SHP77 (cell line): ENCODE measurements at places on chromosomes 1 and 21.

- peak; percentile 22 for DNase-seq
Observed at GRCh38 chr21:44800971-44801467, 601 bp downstream of the UBE2G2 start.

DNA sequence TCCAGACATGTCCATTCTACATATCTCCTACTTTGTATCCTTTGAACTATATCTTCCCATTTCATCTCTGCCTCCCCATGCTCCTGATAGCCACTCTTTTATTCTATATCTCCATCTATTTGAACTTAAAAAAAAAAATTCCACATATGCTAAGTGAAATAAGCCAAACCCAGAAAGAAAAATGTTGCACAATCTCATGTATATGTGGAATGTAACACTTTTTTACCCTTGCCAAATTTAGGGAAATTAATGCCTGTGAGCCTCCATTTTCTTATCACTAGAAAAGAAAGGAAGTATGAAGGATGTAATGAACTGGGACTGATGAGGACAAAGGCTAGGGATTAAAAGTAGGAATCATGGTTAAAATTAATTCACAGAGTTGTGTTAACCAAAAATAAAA lies 53.5 kb downstream of the RGS13 start:
- no peak for DNase-seq

DNA sequence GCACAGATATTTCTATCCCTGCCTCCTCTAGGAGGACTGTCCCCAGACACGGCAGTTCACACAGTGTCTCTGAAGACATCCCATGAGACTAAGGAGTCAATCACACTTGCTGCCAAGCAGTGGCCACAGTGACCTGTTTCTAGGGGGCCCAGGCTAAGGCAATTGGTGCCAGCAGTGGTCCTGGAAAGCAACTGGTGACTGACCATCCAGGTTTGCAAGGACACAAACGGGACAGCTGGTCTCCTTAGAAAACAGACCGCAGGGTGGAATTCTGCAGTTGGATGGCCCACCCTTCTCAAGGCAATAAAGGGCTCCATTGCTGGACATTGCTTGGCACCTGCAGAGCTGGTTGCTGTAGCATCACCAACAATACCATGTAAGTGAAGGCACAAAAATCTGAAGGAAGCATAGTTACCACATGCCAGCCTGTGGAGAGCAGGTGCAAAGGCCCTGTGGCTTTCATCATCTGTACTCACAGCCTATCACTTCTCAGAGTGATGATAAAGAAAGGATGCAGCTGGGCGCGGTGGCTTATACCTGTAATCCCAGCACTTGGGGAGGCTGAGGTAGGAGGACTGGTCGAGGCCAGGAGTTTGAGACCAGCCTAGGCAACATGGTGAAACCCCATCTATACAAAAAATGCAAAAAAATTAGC lies 81.5 kb downstream of the STUM start:
- DNase-seq = no peak

- DNase-seq = no peak
Observed at GRCh38 chr1:227764019-227764391, 28.8 kb downstream of the SNAP47 start.

DNA sequence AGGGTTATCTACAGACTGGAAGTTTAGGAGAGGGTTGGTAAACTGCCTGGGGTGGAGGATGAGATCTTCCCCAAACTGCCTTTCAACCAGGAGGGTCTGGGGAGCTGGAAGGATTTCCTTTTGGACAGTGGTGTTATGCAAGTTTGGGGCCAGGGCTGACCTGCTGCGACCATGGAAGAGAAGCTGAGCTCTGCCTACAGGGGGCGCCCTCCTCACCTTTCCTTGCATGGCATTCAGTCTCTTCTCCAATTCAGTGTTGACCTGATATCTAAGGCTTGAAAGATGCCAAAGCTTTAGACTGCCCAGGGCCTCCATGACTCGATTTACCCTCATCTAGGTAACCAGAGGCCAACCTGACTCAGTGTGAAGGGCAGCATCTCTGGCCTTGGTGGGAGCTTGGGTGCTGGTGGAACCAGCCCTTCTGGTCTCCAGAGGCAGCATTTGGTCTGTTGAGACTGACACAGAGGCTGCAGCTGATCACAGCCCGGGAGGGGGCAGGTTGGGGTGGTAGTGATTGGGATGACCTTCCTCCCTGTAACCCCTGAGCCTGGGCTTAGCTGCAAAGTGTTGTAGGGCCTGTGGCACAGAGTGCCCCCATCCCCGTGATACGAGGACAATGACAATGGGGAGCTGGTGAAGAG lies 170.0 kb downstream of the GRIK3 start:
- no peak for DNase-seq

DNA sequence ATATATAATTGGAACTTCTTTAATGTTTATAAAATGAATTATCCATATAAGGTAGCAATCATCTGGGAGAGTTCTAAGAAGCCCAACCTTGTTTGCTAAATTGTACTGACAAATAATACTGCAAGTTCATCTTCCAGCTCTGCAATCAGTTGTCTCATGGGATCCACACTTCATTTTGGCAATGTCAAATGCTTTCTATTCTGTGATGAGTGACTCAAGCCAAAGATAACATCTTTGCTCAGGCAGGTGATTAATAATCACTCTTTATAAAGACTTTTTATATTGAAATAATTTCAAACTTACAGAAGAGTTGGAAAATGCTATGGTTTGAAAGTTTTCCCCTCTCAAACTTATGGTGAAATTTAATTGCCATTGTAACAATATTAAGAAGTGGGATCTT lies 67.2 kb downstream of the SLC44A5 start:
- DNase-seq = no peak

- DNase-seq = no peak
Observed at GRCh38 chr1:22317920-22318243, 133.8 kb upstream of the ZBTB40 start.

GRCh38 chr1:22567197-22567596 lies 3.9 kb downstream of the EPHA8 start:
- no peak for DNase-seq

DNA sequence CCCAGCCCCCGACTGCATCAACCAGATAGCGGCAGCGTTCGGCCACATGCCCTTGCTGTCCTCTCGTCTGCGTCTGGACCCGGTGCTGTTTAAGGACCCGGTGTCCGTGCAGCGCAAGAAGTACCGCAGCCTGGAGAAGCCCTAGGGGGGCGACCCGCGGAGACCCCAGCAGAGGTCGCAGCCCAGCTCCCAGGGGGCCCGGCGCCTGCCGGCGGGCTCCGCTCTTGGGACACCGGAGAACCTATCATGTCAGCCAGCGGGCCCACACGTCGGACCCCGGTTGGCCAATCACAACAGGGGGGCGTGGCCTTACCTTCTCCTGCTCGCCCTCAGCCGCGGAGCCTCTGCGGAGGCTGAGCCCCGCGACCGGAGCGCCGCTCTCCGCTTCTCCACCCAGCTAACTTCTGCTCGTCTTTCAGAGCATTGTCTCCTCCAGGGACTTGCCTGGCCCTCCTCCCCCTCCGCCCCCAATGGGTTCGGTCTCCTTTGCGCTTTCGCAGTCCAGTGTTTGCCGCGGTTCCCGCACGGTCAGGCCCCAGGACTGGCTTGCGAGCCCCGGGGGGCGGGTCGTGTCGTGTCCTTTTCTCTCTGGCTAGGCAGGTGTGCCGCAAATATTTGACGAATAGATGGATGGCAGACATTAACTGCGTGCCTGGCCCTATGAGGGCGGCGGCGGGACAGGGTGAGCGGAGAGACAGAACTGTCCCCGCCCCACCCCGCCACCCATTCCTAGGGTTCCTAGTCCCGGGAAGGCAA lies 10.5 kb downstream of the SLC30A2 start:
- peak; percentile 87 for DNase-seq

- no peak for DNase-seq
Observed at GRCh38 chr21:42148097-42148496, 70.8 kb upstream of the ABCG1 start.

GRCh38 chr1:151813271-151813977 lies 8.2 kb upstream of the LINGO4 start:
- DNase-seq = no peak

DNA sequence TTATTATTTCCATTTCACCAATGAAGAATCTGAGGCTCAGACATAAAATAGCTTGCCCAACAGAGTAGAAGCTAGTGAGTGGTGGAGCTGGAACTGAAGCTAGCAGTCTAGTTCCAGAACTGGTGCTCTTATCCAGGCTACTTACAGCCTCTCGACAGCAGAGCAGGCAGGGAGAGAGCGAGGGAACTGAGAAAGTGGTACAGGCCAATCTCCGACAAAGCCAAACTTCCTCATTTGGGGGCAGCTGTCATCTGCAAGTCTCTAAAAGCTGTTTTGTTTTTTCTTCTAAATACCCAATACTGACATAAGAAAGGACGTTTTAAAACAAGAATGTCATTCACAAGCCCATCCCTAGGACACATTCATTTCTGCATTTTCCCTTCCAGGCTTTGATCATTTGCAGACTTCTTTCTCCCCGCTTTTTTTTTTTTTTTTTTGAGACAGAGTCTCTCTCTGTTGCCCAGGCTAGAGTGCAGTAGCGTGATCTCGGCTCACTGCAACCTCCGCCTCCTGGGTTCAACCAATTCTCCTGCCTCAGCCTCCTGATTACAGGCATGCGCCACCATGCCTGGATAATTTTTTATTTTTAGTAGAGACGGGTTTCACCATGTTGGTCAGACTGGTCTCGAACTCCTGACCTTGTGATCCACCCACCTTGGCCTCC lies 20.0 kb downstream of the YIPF1 start:
- DNase-seq = no peak

DNA sequence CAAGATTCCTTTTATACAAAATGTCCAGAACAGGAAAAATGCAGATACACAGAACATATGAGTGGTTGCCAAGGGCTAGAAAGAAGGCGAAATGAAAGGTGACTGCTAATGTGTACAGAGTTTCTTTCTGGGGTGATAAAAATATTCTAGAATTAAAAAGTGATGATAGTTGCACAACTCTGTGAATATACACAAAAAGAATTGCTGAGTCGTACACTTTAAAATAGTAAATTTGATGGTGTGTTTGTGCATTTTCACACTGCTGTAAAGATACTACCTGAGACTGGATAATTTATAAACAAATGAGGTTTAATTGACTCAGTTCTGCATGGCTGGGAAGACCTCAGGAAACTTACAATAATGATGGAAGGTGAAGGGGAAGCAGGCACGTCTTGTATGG lies 23.9 kb downstream of the KLHDC7A start:
- no peak for DNase-seq

DNA sequence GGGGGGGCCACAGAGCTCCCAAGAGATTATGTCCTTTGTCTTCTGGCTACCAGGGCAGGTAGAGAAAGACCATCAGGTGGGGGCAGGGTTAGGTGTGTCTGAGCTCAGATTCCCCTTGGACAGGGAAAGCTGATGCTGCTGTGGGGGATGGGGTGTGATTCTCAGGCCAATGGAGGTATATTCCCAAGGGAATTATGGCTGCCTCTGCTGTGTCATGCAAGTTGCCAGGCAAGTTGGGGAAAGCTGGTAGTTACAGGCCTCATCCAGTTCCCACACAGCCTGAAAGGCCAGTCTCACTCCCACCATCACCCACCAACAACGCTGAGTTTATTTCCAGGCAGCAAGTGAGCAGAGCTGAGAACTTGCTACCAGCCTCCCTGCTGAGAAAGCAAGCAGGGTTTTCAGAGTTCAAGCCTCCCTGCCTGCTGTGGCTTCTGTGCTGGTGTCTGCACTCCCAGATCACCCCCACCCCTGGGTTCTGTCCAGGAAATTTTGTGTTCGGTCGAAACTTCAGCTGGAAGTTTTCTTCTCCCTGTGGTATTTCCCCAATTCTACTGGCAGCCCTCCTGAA lies 21.3 kb downstream of the IFI16 start:
- DNase-seq = no peak

- no peak for DNase-seq
Observed at GRCh38 chr1:43455213-43455889, 1.6 kb upstream of the HYI start.
